Activated CD8-positive, alpha-beta memory T cell treated with anti-CD3 and anti-CD28 coated beads for 48 hours (primary cell): ENCODE measurements at places on chromosomes 6 and 20.

GRCh38 chr20:59103573-59103972 is 60.0 kb upstream of the ZNF831 start:
- DNase-seq = no peak

- no peak for DNase-seq
Measured at GRCh38 chr20:33539129-33539528, 49.2 kb downstream of the CBFA2T2 start.

DNA sequence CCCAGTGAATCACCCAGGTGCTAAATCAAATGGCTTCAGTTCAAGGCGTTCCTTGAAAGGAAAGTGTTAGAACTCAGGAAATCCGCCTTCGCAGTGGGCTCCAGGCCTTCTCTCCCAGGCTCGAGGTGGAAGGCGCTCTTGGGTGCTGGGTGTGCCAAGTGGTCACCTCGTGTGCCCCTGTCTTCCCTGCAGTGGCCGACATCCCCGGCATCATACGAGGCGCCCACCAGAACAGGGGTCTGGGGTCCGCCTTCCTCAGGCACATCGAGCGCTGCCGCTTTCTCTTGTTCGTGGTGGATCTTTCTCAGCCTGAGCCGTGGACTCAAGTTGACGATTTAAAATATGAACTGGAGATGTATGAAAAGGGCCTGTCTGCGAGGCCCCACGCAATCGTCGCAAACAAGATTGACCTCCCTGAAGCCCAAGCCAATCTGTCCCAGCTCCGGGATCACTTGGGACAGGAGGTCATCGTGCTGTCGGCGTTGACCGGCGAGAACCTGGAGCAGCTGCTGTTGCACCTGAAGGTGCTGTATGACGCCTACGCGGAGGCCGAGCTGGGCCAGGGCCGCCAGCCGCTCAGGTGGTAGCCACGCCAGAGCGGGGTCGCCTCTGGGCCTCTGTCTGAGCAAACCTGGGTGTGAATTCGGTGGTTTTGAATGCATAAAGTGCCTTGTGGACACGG is 17.8 kb downstream of the MTG2 start:
- DNase-seq = no peak

DNA sequence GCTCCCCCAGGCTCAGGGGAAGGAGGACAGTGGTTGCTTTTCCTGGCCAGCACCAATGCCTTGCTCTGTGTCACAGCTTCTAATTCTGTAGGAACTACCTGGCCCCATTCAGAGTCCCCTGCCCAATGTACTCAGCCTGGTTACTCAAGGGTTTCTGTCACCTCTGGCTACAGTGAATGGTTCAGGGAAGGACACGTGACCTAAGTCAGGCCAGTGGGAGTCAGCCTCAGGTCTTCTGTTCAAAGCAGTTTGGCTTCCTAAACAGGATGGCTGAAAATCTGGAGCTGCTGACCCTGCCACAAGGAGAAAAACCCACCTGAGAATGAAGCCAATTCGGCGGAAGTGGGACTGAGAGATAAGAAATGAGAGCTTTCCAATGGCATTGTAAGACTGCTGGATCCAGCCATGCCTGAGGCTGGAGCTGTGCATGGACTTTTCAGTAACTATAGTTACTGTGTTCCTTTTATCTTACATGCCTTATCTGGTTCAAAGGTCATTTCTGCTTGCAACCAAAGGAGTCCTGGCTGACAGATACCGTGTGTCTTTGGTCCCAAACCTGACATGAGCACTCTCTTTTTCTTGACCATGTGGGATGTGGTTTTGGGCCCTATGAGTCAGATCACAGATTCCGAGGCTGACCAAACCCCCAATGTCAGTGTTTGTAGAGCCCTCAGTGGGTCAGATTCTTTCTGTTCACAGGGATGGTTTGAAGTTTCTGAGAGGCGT is 104.3 kb downstream of the SULF2 start:
- DNase-seq = no peak

GRCh38 chr6:44047801-44048200 is 79.5 kb downstream of the MRPL14 start:
- DNase-seq = no peak

GRCh38 chr6:117491916-117492315 is 9.4 kb downstream of the DCBLD1 start:
- no peak for DNase-seq

- DNase-seq = no peak
Measured at GRCh38 chr6:111710439-111710838, 104.8 kb upstream of the TRAF3IP2 start.

DNA sequence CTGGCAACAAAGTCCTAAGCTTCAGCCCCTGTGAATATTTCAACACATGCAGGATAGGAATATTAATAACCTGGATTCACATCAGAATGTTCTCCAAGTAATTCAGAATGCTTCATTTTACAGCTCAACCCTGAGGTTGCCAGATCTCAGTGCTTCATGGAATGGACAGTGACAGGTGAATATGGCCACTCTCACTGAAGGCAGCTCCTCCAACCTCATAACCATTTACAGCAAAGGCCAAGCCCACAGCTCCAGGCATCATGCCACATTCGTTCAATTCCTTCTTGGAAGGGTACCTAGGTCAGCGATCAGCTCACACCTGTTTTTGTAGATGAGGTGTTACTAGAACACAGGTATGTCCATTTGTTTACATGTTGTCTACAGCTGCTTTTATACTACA is 17.1 kb downstream of the CLIC5 start:
- DNase-seq = no peak

GRCh38 chr6:19035461-19036195 is 648.5 kb downstream of the RNF144B start:
- DNase-seq = no peak

GRCh38 chr20:15976047-15976736 is 597.1 kb downstream of the KIF16B start:
- no peak for DNase-seq
